ENCODE measurements at places on chromosomes 5 and 9.

GRCh38 chr5:145554399-145554798, 280.7 kb downstream of the PRELID2 start:
- no peak for DNase-seq

- no peak for DNase-seq
Observed at GRCh38 chr9:4904322-4905134, 80.5 kb upstream of the JAK2 start.

DNA sequence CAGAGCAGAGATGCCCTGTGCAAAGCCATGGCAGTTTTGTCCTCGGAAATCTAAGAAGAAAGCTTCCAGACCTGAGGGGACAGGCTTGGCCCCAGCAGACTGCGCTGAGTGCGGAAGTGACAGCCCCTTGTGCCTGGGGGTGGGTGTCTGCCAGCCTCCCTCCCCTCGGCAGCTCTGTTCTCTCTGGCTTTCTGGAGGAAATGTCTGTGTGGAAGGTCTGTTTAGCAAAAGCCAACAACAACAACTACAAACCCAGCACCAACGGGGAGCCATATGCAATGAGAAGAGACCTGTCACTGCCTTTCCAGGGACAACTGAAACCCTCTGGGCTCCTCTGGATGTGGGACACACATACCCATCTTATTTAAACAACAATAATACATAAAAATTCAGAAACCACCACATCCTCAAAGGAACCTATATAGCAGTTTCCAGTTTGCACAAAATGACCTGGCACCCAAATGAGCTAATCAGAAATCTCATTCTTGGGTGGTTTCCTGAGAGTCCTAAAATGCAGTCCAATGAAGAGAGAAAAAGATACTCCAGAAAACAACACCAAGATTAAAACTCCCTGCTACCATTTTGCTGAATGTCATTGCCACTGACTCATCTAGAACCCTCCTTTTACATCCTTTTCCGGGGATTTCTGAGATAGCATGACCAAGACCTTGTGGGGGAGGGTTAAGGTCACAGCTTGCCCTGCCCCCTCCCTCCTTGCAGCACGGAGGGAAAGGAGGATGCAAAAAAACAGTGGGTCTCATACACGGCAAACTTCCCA, 97.7 kb downstream of the AK8 start:
- DNase-seq, result no peak

GRCh38 chr5:173686950-173687349, 70.5 kb upstream of the BOD1 start:
- no peak for DNase-seq

DNA sequence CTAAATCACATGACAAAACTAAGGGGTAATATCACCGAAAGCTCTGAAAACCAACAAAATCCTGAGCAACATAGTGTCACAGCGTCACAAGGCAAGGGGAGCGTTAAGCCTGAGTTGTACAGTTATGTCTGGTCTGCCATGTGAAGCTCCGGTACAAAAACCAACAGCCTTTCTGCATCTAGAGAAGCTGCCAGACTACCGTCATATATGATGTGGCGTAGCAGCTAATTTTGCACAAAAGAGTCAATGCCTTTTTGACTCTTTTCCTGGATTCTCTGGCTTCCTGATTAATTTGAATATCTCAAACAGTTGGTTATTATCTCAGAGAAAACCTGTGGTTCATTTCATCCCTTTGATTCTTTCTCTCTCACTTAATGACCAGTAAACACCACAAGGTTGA, 16.0 kb upstream of the ATP10B start:
- DNase-seq, result no peak

DNA sequence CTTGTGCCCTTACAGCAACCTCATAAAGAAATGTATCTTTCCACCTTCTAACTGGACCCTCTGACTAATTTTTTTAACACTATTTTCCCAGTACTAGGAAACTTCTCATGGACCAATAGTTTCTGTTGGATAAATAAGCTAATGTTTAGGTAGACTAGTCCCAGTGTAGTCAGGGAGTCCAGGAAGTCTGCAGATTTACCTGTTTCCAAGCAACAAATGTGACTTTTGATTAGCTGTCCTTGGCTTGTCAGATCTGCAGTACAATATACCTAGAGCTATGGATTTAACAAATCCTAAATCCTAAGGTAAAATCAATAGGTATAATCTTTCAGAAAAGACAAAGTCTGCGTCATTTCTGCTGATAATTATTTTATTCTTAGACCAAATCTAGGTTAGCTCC, 55.7 kb downstream of the FAM174A start:
- DNase-seq, result no peak

DNA sequence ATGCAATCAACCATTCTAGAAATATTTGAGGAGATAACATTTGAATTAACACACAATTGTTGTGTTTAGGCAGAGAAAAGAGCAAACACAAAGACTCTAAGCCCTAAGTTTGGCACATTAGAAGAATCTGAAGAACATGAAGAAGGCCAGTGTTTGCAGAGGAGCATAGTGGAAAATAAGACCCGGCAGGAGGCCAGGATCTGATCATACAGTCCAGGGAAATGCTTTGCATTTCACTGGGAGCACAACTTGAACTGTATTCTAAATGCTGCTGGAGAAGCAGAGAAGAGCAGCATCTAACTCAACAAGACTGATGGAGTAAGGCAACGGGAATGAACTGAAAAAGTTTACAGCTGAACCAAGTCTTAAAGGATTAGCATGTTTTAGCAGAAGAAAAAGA, 463.4 kb downstream of the ZNF608 start:
- no peak for DNase-seq

DNA sequence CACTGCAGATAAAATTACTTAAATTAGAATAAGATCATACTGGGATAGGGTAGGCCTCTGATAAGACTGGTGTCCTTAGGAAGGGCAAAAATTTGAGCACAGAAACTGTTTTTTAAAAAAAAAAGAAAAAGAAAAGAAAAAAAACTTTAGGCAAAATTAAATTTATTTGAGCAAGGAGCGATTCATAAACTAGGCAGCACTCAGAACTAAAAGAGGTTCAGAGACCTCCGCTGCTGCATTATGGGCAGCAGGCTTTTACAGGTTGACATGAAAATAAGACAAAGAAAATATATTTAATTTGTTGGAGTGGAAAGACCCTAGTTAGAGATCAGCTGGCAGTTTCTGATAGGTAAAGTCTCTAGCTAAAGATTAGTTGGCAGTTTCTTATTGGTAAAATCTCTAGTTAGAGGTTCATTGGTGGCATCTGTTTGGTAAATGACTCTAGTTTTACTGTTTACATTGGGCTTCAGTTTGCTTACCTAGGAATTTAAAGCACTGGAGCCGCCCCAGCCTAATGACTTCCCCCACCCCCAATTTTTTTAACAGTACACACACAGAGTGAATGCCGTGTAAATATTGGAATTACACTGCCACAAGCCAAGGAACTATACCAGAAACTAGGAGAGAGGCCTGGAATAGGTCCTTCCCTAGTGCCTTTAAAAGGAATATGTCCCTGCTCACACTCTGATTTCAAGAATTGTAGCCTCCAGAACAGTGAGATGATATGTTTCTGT, 4.5 kb upstream of the PLPP6 start:
- no peak for DNase-seq

DNA sequence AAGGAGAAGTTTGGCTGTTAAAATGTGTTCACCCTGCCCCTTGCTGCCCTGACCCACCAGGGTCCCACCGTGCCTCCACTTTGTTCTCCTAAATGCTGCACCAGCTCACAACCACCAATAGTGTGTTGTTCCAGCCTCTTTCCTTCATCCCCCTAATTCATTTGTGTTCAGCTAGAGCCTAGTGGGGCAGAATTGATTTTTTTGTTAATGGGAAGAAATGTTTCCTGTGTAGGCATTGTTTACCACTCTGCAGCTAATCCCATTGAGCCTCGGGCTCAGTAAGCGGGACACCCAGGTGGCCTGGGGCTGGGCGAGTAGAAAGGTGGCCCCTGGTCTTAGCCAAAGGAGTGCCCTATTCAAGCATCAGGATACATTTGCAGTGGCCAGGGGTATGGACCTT, 127.6 kb downstream of the MVB12B start:
- DNase-seq, result no peak

Data from globus pallidus (tissue), 1 donor.